CD4-positive, CD25-positive, alpha-beta regulatory T cell (primary cell): ENCODE measurements at places on chromosomes 4 and X. TPM values are rescaled to one million over a fixed set of nuclear protein-coding genes. Genes with fewer than 3 reads are reported as not detected.

- H3K4me1 ChIP-seq = peaks cover 3% of the 10 kb centered on the region
- no peaks in the 10 kb centered on the region for H3K27me3 ChIP-seq
- H3K27ac ChIP-seq = no peak overlapping the region
- DNase-seq = no peak
These were observed 5.8 kb downstream of the TBC1D19 start for GRCh38 chr4:26589705-26590104.

DNA sequence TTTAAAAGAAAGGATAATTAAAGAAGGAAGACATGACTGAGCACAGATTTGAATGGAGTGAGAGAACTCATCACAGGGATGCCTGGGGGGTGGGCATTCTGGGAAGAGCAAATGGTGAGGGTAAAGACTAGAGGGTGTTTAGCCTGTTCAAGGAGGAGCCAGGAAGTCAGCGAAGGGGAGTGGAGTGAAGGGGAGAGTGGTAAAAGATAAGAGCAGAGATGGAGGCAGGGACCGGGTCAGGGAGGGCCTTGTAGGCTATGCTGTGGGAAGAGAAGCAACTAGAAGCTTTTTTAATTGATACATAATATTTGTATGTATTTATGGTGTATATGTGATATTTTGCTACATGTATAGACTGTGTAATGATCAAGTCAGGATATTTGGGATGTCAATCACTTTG lies 2.2 kb upstream of the VGLL1 start:
- peak; percentile 12 for DNase-seq
- H3K4me3 ChIP-seq = no peak overlapping the region
- H3K36me3 ChIP-seq = no peaks in the 10 kb centered on the region
- no peaks in the 10 kb centered on the region for H3K27me3 ChIP-seq
- no peak overlapping the region for H3K27ac ChIP-seq

DNA sequence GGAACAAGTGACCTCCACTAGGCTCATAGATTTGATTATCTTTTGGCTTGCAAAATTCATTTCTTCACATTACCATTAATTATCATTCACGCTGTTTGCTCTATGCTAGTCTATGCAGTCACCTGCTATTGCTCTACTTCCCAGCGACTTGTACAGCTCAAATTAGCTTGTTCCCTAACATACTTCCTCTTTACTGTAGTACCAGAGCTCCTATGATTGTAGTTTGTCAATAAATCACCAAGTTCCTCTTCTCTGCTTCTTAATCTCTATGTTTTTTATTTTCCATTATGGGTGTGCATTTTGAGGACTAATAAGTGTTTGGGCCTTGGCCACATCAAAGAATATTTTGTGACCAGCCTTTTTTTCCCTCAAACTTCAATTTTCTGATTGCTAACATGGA lies 6.2 kb upstream of the GSPT2 start:
- no peak overlapping the region for H3K4me3 ChIP-seq
- H3K27me3 ChIP-seq = peaks cover 13% of the 10 kb centered on the region
- no peaks in the 10 kb centered on the region for H3K36me3 ChIP-seq

The PPP4R3C gene
- not detected for total RNA-seq
